ENCODE measurements at places on chromosomes 12 and 14. TPM values are rescaled to one million over a fixed set of nuclear protein-coding genes. Genes with fewer than 3 reads are reported as not detected.

KLRK1 gene
- total RNA-seq, result 123 TPM

DNA sequence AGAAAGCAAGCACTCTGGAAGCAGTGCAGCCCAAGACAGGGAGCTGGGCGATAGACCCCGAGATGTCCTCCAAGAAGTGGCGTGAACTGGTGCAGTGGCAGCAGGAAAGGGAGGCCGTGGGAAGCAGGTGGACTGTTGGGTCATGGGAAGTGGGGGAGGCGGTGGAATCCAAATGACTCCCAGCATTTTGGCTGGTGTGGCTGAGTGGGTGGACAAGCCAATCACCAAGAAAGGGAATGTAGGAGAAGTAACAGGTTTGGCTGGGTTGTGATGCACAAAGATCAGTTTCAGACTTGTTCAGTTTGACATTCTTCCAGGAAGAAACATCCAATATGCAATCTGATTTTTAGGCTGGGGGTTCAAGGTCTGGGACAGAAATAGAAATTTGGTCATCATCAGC is 46.0 kb upstream of the KTN1 start:
- no peaks in the 10 kb centered on the region for H3K36me3 ChIP-seq
- no peaks in the 10 kb centered on the region for H3K4me1 ChIP-seq
- DNase-seq, result no peak
- no peak overlapping the region for H3K27ac ChIP-seq
- peaks cover 2% of the 10 kb centered on the region for H3K27me3 ChIP-seq

- H3K27ac ChIP-seq, result no peak overlapping the region
- H3K4me3 ChIP-seq, result no peak overlapping the region
- no peak for DNase-seq
- H3K4me1 ChIP-seq, result peaks cover 27% of the 10 kb centered on the region
These were observed 3.3 kb downstream of the C12orf56 start for GRCh38 chr12:64387197-64387816.

DNA sequence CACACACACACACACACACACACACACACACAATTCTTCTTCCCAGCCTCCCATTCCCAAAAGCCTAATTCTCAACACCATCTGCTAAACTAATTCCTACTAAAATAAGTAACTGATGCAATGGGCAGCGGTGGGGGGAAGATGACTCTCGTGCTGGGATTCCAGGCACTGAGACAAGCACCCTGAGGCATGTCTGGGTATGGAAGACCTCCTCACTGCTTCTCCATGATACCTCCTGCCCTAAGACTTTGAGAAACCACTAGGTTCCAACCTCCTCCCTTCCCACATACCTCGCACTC is 789 bp upstream of the VWF start:
- no peaks in the 10 kb centered on the region for H3K27me3 ChIP-seq
- H3K4me1 ChIP-seq, result no peaks in the 10 kb centered on the region
- no peak for DNase-seq

All from activated CD8-positive, alpha-beta T cell treated with anti-CD3 and anti-CD28 coated beads, Interleukin-2, amount 10 ng/mL, durations not matched to agents 7 days and 5 days (primary cell).